ENCODE measurements at places on chromosomes 6 and 20. TPM values are rescaled to one million over a fixed set of nuclear protein-coding genes. Genes with fewer than 3 reads are reported as not detected.

LY6G5C gene
- total RNA-seq = 3.1 TPM

AIF1 gene
- 4.1 TPM for total RNA-seq

HDGFL1 gene
- total RNA-seq = not detected

BEND6 gene
- 27.1 TPM for total RNA-seq

C20orf141 gene
- not detected for total RNA-seq

TCP11 gene
- 0.31 TPM for total RNA-seq

CBLN4 gene
- 1.9 TPM for total RNA-seq

DDRGK1 gene
- 22.6 TPM for total RNA-seq

RGS17 gene
- 119 TPM for total RNA-seq

TRDN gene
- 0.94 TPM for total RNA-seq

PRDM13 gene
- total RNA-seq = not detected

SMLR1 gene
- not detected for total RNA-seq

ZNF311 gene
- 8.9 TPM for total RNA-seq

PDE10A gene
- 62.7 TPM for total RNA-seq

CEP162 gene
- total RNA-seq = 49.4 TPM

BHLHE23 gene
- not detected for total RNA-seq

PTCRA gene
- not detected for total RNA-seq

CASS4 gene
- 0.16 TPM for total RNA-seq

TTK gene
- 4.2 TPM for total RNA-seq

ULBP1 gene
- total RNA-seq = 3.9 TPM

POU5F1 gene
- total RNA-seq = not detected

SLC17A1 gene
- not detected for total RNA-seq

SLC22A3 gene
- 3.7 TPM for total RNA-seq

TXLNB gene
- 0.62 TPM for total RNA-seq
